Renal pelvis (tissue), 12 donors: ENCODE measurements at places on chromosomes 4 and X.
A peak's percentile ranks its signal among the peaks of the same experiment; 100 is the strongest.

- DNase-seq: no peak
These were observed 72.9 kb upstream of the PRDM5 start for GRCh38 chr4:120995266-120996010.

GRCh38 chr4:81494031-81494431 lies 22.3 kb upstream of the RASGEF1B start:
- no peak for DNase-seq

- no peak for DNase-seq
These were observed 8.4 kb downstream of the PGAM4 start for GRCh38 chrX:77961063-77961462.

DNA sequence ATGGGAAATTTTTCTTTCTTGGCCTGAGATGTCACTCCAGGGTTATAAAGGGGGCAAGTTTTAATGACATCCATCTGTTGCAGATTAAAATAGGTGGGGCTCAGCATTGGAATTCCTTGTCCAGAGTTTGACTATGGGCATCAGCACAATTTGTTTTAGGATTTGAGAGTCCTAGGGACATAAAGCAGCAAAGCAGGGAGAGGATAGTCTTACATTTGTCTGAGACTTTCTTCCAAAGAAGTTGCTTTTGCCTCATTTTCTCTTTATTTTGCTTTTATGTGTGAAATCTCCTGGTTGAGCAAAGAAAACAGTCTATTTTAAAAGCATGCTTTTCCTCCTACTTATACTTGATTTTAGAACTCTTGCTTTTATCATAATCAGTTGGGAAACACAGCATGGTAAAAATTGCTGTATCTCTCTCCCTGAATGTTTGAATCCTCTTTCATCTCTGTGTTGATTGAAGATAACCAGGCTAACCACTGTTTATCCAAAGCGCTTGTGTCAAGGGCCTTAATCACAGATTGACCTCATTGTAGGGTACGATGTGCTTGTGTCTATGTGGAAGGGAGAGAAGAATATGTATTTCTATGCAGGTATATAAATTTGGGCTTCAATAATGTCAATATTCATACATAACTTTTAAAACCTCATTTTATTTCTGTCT lies 121.5 kb downstream of the ANK2 start:
- DNase-seq: no peak

DNA sequence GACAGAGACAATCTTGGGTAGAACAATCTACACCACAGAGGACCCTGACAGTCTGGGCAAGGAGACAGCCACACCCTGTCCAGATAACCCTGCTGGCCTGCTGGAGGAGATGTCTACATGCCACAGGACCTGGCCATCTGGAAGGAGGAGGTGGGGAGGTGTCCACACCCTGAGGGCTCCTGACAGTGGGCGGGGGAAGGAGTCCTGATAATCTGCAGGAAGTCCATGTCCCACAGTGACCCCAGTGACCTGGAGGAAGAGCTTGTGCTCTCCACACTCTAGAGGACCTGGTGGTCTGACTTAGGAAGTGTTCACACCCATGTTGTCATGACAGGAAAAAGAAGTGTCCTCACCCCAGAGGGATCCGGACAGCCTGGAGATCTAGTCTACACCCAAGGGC lies 5.5 kb downstream of the SUV39H1 start:
- DNase-seq: no peak

DNA sequence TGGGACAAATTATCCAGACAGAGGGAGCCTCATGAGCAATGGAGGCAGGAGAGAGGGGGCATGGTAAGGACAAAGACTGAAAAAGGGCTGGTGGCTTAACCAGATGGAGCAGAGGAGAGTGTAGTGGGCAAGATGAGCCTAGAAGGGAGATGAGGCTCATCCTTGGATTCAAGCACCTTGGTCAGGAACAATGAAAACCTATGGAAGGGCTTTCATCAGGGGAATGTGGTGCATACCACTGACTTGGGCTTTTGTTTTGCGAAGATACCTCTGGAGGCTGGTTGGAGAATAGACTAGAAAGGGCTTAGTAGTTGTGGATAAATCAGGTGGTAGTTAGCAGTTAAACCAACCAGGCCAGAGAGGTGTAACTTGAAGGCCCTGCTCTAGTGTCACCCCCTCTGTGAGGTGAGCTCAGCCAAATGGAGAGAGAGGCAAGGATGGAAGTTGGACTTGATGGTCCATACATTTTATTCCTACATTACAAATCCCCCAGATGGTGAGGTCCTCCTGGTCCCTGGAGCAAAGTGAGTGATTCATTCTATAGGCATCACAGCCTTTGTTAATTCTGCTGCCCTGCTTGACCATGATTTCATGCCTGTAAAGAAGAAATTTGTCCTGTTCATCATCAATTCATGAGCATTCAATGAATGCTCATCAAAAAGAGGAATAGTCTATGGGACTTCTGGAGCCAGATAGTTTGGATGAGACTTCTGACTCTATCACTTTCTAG lies 264.8 kb upstream of the IGFBP7 start:
- no peak for DNase-seq

GRCh38 chrX:126900937-126901336 lies 81.4 kb downstream of the PRR32 start:
- DNase-seq: no peak

DNA sequence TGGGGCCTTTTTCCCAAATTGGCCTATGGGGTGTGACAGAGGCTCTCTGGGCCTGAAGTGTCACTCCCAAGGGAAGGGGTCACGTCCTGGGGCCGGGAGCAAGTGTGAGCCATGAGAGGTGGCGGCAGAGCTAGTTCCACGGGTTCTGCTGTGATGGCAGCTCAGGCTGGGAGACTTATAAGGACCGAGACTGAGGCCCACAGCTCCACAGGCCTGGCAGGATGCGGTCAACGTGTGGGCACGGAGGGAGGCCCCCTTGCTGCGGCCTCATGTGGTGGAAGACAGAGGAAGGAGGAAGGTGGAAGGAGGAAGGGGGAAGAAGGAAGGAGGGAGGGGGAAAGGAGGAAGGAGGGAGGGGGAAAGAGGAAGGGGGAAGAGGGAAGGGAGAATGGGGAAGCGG lies 7.2 kb upstream of the CPLX1 start:
- no peak for DNase-seq

GRCh38 chr4:52889778-52890520 lies 27.8 kb downstream of the RASL11B start:
- DNase-seq: no peak

GRCh38 chr4:181200076-181200475 lies 1043.1 kb upstream of the TENM3 start:
- no peak for DNase-seq

- DNase-seq: no peak
These were observed 28.7 kb downstream of the PDLIM5 start for GRCh38 chr4:94480362-94480951.

- no peak for DNase-seq
These were observed 152.4 kb upstream of the SPIN4 start for GRCh38 chrX:63503541-63503940.

DNA sequence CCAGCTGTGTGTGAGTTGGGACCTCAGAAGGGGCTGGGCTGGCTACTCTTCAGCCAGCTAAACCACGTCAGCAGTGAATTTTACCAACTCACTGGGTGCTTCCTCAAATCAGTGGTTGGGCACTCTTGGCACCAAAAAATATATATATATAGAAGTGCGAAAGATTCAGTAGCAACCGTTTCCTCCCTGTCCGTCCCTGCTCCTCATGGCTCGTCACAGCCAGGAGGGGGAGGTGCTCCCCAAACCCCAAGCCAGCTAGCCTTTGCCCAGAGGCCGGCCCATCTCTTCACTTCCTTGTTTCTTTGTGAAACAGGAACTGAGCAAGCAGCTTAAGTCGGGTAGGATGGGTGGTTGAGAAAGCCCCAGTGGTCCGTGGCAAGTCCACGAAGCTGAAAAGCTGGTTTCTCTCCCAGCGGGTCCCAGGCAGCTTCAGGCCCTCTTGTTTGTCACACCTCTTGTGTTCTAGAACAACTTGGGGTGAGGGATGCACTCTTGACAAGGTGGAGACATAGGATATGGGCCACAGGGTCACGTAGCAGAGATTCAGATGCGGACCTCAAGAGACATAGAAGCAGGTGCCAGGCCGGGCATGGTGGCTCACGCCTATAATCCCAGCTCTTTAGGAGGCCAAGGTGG lies 6.8 kb upstream of the SASH3 start:
- no peak for DNase-seq

DNA sequence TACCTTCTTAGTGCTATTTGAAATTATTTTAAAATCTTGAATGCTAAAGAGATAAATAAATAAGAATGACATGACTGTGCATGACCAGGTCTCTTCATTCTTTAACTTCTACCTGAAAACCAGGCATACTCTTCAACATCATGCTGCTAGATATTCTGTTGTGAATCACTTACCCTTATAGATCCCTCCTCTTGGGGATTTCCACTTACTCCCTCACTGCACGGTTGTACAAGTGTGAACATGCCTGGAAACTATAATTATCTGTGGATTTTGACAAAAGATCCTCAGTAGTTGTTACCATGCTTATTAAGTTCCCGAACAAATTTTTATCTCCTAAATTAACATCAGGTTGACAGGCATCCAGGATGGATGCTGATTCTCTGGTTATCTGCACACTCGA lies 54.3 kb downstream of the ADGRL3 start:
- no peak for DNase-seq

GRCh38 chr4:138945401-138945800 lies 70.2 kb upstream of the NOCT start:
- no peak for DNase-seq

- peak; percentile 63 for DNase-seq
These were observed 12.8 kb upstream of the BOD1L1 start for GRCh38 chr4:13640149-13640940.

DNA sequence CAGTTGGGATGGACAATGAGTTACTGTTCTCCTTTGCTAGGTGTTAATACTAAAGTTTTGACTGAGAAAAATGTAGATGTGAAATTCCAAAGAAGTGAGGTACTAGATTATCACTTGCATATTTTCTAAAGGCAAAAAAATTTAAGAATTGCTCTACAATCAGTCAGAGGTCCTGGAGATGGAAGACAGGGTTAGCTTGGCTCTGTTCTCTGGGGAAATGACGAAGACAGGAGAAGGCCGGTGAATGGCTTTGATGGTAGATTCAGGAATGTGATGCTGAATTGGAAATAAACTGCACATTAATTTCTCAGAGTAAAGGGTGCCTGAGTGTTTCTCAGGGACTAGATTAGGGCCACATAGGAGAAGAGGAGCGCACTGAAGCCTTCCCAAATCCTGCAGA lies 214.0 kb upstream of the LEF1 start:
- no peak for DNase-seq

- no peak for DNase-seq
These were observed 30.6 kb downstream of the WWC2 start for GRCh38 chr4:183129675-183130074.

DNA sequence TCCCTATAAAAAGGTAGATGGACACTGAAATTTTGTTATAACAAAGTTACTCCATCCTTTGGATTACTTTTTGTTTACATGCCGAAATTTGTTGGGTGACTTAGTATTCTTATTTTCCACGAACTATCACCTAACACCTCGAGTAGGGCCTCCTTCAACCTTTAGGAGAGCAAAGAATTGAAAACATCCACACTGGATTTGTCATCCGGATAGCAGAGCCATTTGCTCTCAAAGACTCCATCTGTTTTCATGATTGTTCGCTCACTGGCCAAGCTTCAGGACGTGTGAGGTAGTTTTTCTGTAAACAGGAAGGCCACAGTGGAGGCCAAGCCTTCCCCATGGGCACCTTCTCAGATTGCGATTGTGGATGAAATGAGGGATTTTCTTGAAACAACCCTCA lies at the start of gene ADAD1:
Gene ADAD1 (plus strand): TSS at position 301 of the 400 bp plus-strand sequence. CDS start 1,059 bp downstream, outside the sequence.
- no peak for DNase-seq

- DNase-seq: no peak
These were observed 22.6 kb upstream of the UBA1 start for GRCh38 chrX:47170861-47171692.

DNA sequence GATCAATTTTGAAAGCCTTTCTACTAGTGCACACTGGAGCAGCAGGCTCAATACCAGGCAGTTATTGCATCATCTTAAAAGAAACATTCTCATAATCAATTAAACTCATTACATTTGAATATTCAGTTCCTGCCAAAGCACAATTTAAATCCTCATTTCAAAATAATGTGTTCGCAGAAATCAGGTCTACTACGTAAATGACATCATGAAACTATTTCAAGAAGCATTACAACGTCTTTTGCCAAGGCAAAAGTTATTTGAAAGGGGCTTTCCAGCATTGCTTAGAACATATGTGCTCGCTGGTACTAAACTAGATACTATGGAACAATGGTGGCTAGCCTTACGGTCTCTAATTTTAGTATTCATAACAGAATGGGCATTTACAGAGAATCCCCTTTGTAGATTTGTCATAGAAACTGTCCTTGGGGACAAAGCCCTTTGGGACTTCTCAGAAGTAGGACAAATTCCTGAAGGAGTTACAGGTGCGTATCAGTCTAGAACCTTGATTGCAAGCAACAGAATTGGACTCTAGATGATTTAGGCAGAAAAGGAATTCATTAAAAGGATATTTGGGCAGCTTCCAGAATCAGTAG lies 27.6 kb upstream of the HUWE1 start:
- DNase-seq: no peak

DNA sequence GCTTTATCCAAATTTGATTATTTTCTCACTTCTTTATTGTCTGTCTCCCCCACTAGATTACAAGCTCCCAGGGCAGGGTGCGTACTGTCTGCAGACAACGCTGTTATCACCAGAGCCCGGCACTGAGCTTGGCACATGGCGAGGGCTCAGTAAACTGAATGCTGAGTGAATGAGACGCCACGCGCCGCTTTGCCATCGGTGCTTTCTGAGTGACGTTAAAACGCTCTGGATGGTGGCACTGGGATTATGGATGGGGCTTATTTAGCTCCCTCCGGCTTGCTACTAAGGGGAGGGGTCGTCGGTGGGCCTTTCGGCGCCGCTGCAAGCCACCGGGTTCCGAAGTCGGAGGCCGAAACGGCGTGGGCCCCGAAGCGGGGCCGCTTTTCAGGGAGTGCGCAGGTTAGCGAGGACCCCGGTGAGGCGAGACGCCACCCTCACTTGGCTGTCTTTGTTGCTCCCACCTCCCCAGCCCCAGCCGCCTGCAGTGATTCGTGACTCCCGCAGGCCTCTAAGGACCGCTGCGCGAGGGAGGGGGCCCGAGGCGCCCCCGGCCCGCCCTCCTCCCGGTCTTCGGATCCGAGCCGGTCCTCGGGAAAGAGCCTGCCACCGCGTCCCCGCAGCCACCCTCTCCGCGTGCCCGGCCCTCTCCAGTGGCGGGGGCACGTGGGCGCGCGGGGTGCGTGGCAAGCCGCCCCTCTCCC lies 569 bp upstream of the FHL1 start:
- no peak for DNase-seq

DNA sequence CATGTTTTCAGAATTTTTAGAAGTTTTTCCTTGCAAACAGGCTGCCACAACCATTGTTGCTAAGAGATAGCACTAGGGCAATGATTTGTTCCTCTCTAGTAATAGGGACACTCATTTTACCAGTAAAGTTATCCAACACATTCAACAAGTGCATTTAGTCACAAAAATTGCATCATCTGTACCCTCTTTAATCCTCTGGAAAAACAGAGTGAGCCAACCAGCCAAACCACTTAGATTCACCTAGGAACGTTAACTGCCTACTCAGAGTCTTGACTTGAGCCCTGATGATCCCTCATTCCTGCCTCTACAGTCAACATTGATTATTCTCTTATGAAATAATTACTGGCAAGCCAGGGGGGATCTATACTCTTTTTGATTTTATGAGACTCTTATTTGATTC lies 17.0 kb upstream of the ADGRA3 start:
- no peak for DNase-seq
